Immature natural killer cell (primary cell): ENCODE measurements at places on chromosomes 16 and 17. TPM values are rescaled to one million over a fixed set of nuclear protein-coding genes. Genes with fewer than 3 reads are reported as not detected.

Gene C16orf96
- polyA plus RNA-seq, result not detected

Gene MED9
- 10.9 TPM for polyA plus RNA-seq

Gene SMTNL2
- not detected for polyA plus RNA-seq

Gene GPR179
- polyA plus RNA-seq, result not detected

Gene KCNJ18
- polyA plus RNA-seq, result not detected

Gene GPRC5B
- polyA plus RNA-seq, result not detected

Gene GAS7
- polyA plus RNA-seq, result 8.1 TPM

Gene SDR42E1
- 2.1 TPM for polyA plus RNA-seq

Gene NPIPA2
- polyA plus RNA-seq, result not detected

Gene SCIMP
- 6.5 TPM for polyA plus RNA-seq

Gene KRT16
- not detected for polyA plus RNA-seq

Gene KCNJ16
- not detected for polyA plus RNA-seq

Gene STUB1
- 194 TPM for polyA plus RNA-seq

Gene APOBR
- 15.2 TPM for polyA plus RNA-seq

Gene ANKFY1
- polyA plus RNA-seq, result 19.3 TPM

Gene CYTH1
- 176 TPM for polyA plus RNA-seq

Gene KRTAP4-5
- not detected for polyA plus RNA-seq

Gene PLCG2
- 24.4 TPM for polyA plus RNA-seq

Gene CD300H
- polyA plus RNA-seq, result 3.2 TPM

Gene NPIPA3
- polyA plus RNA-seq, result not detected

Gene SLC2A4
- 0.26 TPM for polyA plus RNA-seq

Gene HCRT
- polyA plus RNA-seq, result not detected

Gene NOG
- polyA plus RNA-seq, result not detected

Gene LDHD
- polyA plus RNA-seq, result not detected

Gene CLEC3A
- polyA plus RNA-seq, result not detected

Gene CFAP97D1
- not detected for polyA plus RNA-seq

Gene ZNF469
- 0.11 TPM for polyA plus RNA-seq

Gene ATP1B2
- not detected for polyA plus RNA-seq

Gene PRCD
- polyA plus RNA-seq, result 5.3 TPM

Gene PLEKHM1
- polyA plus RNA-seq, result 7.9 TPM

Gene ASGR1
- polyA plus RNA-seq, result 0.55 TPM

Gene SLC5A10
- not detected for polyA plus RNA-seq

Gene CRYM
- not detected for polyA plus RNA-seq
